ENCODE measurements at places on chromosomes 13 and 19. TPM values are rescaled to one million over a fixed set of nuclear protein-coding genes. Genes with fewer than 3 reads are reported as not detected.
A peak's percentile ranks its signal among the peaks of the same experiment; 100 is the strongest.

The MEIOSIN gene
- total RNA-seq: not detected

The NBEA gene
- total RNA-seq: 16.9 TPM

- H3K4me3 ChIP-seq: no peak overlapping the region
- H3K27ac ChIP-seq: no peak overlapping the region
- H3K27me3 ChIP-seq: no peaks in the 10 kb centered on the region
These were observed 951.3 kb downstream of the SLITRK5 start for GRCh38 chr13:88622362-88622973.

DNA sequence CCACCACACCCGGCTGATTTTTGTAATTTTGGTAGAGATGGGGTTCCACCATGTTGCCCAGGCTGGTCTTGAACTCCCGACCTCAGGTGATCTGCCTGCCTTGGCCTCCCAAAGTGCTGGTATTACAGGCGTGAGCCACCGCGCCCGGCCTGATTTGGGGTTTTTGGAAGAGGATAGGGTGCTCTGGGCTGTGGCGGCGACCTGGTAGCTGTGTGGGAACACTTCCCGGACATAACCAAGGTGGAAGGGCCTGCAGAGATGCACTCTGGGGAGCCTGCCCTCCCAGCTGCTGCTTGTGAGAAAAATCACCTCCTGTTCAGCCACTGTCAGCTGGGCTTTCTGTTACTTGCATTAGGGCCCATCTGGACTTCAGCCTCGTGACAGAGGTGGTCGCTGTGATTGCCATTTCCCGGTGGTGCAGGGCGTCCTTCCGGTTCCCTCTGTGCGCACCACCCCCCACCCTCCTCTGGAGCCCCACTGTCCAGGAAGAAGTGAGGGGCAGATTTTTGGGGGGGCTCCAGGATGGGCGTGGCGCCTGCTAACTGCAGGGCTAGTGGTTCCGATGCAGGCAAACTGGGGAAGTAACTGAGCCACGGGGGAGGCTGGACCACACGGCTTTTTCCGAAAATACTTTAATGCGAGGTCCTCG is 7.5 kb downstream of the IL4I1 start:
- no peaks in the 10 kb centered on the region for H3K27me3 ChIP-seq
- H3K27ac ChIP-seq: no peak overlapping the region
- no peak overlapping the region for H3K4me3 ChIP-seq

- H3K4me3 ChIP-seq: peak overlapping the region; percentile 38
- DNase-seq: no peak
- no peaks in the 10 kb centered on the region for H3K27me3 ChIP-seq
- no peaks in the 10 kb centered on the region for H3K36me3 ChIP-seq
- peaks cover 3% of the 10 kb centered on the region for H3K4me1 ChIP-seq
These were observed 257.5 kb upstream of the STARD13 start for GRCh38 chr13:33543089-33543459.

DNA sequence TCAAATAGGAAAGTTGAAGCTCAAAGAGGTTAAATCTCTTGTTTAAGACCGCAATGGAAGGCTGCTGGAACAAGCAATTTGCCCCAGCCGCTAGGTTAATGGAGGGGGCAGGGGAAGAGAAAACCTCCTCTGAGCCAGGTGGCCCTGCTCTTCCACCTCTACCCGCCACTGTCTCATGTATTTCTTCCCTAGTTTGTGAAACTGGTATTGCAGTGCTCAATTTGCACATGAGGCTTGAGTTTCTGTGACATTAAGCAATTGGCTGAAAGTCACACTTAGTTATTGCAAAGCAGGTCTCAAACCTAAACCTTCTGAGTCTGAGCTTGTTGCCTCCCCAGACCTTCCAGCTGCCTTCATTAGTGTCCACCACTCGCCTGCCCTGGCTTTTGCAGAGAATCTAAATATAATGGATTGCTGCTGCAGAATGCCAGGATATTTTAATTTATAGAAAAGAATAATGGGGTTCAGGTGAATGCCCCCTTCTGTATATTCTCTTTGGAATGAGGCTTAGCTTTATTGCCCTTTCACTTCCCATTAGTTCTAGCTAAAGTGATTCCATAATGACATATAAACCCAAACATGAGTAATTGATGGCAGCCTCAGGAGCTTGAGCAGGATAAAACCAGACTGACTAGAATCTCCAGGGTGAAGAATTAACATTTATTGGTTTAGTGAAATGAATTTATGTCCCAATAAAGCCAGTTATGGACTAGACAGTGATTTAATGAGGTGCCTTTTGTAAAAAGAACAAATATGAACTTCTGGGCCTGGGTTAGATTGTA is 27.0 kb upstream of the OLFM4 start:
- no peaks in the 10 kb centered on the region for H3K36me3 ChIP-seq
- H3K27ac ChIP-seq: no peak overlapping the region
- no peaks in the 10 kb centered on the region for H3K27me3 ChIP-seq
- DNase-seq: no peak

DNA sequence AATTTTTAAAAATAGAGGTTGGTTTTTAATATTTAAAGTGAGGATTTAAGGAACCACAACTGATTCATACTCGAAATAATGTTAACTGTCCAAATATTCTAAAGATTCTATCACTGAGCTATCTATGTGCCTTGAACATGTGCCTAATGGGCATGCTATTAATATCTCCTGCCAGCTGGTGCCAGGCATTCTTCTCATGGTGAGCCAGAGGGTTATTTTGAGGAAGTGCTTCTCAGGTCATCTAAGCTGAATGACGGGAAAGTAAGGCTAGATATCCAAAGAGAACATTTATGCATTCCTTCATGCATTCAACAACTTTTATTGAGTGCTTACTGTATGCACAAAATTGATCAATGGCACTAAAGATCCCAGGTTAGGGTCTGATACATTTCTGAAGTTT is 138.2 kb downstream of the PIBF1 start:
- H3K27me3 ChIP-seq: no peaks in the 10 kb centered on the region
- H3K27ac ChIP-seq: no peak overlapping the region
- H3K36me3 ChIP-seq: no peaks in the 10 kb centered on the region
- DNase-seq: no peak
- no peak overlapping the region for H3K4me3 ChIP-seq

- no peaks in the 10 kb centered on the region for H3K27me3 ChIP-seq
- no peak overlapping the region for H3K27ac ChIP-seq
- H3K36me3 ChIP-seq: no peaks in the 10 kb centered on the region
- H3K4me3 ChIP-seq: no peak overlapping the region
- H3K4me1 ChIP-seq: no peaks in the 10 kb centered on the region
These were observed 5.6 kb downstream of the CADM4 start for GRCh38 chr19:43634068-43634467.

- peaks cover 1% of the 10 kb centered on the region for H3K4me1 ChIP-seq
- H3K27ac ChIP-seq: no peak overlapping the region
- no peaks in the 10 kb centered on the region for H3K27me3 ChIP-seq
- H3K4me3 ChIP-seq: no peak overlapping the region
These were observed 12.7 kb upstream of the HNRNPL start for GRCh38 chr19:38862321-38863059.

DNA sequence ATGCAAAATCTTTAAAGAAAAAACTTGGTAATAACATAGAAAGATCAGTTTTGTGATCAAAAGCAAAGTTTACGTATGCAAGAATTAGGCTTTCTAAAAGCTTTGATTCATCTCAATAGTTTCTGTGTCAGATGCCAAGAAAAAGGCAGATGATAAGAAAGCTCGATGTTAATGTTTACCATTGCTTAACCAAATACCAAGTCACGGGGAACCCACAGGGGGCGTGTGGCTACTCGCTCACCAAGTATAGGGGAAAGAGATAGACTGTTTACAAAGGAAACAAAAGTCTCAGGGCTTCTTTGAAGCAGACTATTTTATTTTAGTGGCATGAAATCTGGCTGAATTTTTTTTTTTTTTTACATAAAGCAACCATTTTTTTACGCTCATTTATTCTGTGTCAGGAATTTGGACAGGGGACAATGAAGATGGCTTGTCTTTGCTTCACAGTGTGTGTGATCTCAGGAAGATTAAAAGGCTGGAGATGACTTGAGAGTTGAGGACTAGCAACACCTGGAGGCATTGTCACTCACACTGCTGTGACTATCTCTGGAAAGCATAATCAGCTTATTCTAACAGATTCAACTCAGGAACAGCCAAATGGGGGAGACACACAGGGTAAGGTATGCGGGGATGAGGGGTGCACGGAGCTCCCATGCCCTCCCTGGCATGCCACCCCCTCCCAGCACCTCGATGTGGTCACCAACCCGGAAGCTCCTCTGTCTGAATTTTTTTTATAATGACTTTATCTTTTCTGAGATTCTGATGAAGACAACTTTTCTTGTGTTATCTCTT is 24.9 kb downstream of the RCBTB1 start:
- DNase-seq: no peak
- H3K4me1 ChIP-seq: peaks cover 3% of the 10 kb centered on the region
- no peak overlapping the region for H3K4me3 ChIP-seq
- no peaks in the 10 kb centered on the region for H3K27me3 ChIP-seq
- H3K36me3 ChIP-seq: no peaks in the 10 kb centered on the region
- peak overlapping the region; percentile 6 for H3K27ac ChIP-seq

The ARGLU1 gene
- total RNA-seq: 75.9 TPM

The FAM216B gene
- 0.24 TPM for total RNA-seq

- H3K4me3 ChIP-seq: no peak overlapping the region
- no peak for DNase-seq
- H3K27ac ChIP-seq: no peak overlapping the region
- H3K36me3 ChIP-seq: no peaks in the 10 kb centered on the region
These were observed 19.9 kb upstream of the TM9SF2 start for GRCh38 chr13:99481366-99481765.

GRCh38 chr19:35569281-35569781 is 5.9 kb upstream of the ATP4A start:
- no peak overlapping the region for H3K27ac ChIP-seq
- no peak for DNase-seq
- no peaks in the 10 kb centered on the region for H3K27me3 ChIP-seq
- no peaks in the 10 kb centered on the region for H3K36me3 ChIP-seq
- H3K4me3 ChIP-seq: no peak overlapping the region

DNA sequence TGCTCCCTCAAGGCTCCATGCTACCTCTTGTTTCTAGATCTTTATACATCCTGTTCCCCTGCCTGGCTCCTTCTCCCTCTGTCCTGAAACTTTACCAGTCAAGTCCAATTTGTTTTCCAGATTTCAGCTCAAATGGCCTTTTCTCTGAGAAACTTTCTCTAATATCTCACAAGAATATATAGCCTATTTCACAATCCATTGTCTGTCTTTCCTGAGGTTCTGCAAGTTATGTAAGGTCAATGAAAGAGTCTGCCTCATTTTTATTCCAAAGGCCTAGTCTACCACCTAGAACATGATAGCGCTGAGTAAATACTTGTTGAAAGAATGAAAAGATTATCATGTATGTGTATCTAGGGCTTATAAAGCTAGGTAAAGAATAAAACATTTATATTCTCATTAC is 348.8 kb downstream of the SPRY2 start:
- H3K27me3 ChIP-seq: no peaks in the 10 kb centered on the region
- no peak for DNase-seq
- H3K36me3 ChIP-seq: no peaks in the 10 kb centered on the region
- H3K27ac ChIP-seq: no peak overlapping the region
- H3K4me3 ChIP-seq: no peak overlapping the region
- no peaks in the 10 kb centered on the region for H3K4me1 ChIP-seq

GRCh38 chr13:50255639-50256038 is 240.4 kb downstream of the KCNRG start:
- H3K36me3 ChIP-seq: no peaks in the 10 kb centered on the region
- no peak overlapping the region for H3K27ac ChIP-seq
- H3K27me3 ChIP-seq: no peaks in the 10 kb centered on the region
- no peak for DNase-seq

DNA sequence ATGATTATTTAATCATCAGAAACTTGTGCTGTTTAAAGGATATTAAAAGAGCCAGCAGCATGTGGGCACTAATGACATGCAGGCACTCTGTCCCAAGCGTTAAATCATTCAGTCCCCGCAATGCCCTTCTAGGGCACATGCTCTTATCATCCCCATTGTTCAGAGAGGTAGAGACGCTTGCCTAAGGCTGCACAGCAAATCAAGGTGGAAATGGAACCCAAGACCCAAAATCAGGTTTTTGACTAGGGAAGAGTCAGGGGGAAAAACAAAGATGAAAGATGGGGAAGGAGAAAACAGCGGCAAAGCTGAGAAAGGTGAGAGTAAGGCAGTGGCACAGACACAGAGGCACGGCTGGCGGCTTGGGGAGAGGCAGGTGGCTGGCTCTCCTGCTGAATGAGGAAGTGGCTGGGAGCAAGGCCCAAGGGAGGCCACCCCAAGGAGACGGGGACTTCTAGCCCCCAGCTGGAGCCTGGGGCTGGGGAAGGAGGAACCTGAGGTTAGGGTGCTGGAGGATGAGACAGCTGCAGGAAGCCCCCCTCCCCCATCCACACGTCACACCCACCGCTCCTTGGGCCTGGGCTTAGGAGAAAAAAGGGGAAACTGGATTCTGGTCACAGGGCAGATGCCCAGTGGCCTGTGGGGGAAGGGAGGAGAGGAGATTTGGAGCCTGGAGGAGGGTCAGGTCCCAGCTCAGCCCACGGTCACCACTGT is 1.0 kb upstream of the TYROBP start:
- no peak for DNase-seq
- no peaks in the 10 kb centered on the region for H3K36me3 ChIP-seq
- no peaks in the 10 kb centered on the region for H3K27me3 ChIP-seq
- no peak overlapping the region for H3K27ac ChIP-seq

- no peak for DNase-seq
- H3K36me3 ChIP-seq: no peaks in the 10 kb centered on the region
- H3K4me1 ChIP-seq: no peaks in the 10 kb centered on the region
- H3K27me3 ChIP-seq: no peaks in the 10 kb centered on the region
- no peak overlapping the region for H3K27ac ChIP-seq
- no peak overlapping the region for H3K4me3 ChIP-seq
These were observed 4.1 kb upstream of the ZNF699 start for GRCh38 chr19:9313756-9314155.

- no peaks in the 10 kb centered on the region for H3K27me3 ChIP-seq
- no peak overlapping the region for H3K4me3 ChIP-seq
- no peaks in the 10 kb centered on the region for H3K36me3 ChIP-seq
- DNase-seq: no peak
- H3K4me1 ChIP-seq: peaks cover 1% of the 10 kb centered on the region
- H3K27ac ChIP-seq: no peak overlapping the region
These were observed 581.6 kb upstream of the SGCG start for GRCh38 chr13:22599156-22599555.

The B3GNT3 gene
- total RNA-seq: 0.72 TPM

The PIP5K1C gene
- total RNA-seq: 36.7 TPM

GRCh38 chr13:97058391-97058790 is 64.1 kb upstream of the OXGR1 start:
- H3K4me3 ChIP-seq: no peak overlapping the region
- H3K4me1 ChIP-seq: no peaks in the 10 kb centered on the region
- no peak for DNase-seq
- no peaks in the 10 kb centered on the region for H3K27me3 ChIP-seq
- H3K27ac ChIP-seq: no peak overlapping the region

DNA sequence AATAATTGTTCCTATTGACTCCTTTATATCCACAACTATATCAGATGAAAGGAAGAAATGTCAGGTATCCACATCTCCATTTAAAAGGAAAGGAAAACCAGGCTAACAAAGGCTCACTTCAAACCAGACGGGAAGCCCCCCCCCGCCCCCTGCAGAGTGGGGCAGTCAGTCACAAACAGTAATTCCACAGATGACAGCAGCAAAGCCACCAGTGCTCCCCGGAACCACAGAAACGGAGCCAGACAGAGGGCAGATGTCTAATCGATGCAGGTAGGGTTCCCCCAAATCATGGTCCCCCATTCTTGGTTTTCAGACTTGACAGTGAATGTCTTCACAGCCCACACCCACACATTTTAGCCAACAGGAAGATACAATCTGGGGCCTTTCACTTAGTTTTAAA is 100.8 kb downstream of the STK24 start:
- no peaks in the 10 kb centered on the region for H3K27me3 ChIP-seq
- H3K4me3 ChIP-seq: no peak overlapping the region
- H3K27ac ChIP-seq: no peak overlapping the region
- H3K36me3 ChIP-seq: no peaks in the 10 kb centered on the region
- DNase-seq: no peak
- peaks cover 8% of the 10 kb centered on the region for H3K4me1 ChIP-seq

Measured in ovary (tissue), 10 donors.